NCI-H460 (cell line): ENCODE measurements at places on chromosomes 2 and 18. TPM values are rescaled to one million over a fixed set of nuclear protein-coding genes. Genes with fewer than 3 reads are reported as not detected.

DNA sequence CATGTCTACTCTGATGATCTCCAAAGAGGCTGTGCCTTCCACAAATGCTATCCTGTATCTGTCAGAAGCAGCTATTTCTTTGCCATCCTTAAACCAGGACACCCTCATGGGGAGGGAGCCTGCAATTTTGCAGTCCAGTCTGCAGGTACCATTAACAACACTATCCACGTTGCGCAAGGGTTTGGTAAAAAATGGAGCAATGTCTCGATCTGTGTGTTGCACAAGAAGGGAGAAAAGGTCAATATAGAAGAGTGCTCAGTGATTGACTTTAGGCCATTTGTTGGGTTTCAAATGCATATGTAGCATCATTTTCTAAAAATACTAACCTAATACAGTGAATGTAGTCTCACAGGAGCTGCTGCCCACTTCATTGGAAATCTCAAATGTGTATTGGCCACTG, 74.3 kb downstream of the TTN start:
- no peak for DNase-seq

- peak; percentile 75 for DNase-seq
Observed at GRCh38 chr2:40512256-40512655, 60.4 kb upstream of the SLC8A1 start.

DNA sequence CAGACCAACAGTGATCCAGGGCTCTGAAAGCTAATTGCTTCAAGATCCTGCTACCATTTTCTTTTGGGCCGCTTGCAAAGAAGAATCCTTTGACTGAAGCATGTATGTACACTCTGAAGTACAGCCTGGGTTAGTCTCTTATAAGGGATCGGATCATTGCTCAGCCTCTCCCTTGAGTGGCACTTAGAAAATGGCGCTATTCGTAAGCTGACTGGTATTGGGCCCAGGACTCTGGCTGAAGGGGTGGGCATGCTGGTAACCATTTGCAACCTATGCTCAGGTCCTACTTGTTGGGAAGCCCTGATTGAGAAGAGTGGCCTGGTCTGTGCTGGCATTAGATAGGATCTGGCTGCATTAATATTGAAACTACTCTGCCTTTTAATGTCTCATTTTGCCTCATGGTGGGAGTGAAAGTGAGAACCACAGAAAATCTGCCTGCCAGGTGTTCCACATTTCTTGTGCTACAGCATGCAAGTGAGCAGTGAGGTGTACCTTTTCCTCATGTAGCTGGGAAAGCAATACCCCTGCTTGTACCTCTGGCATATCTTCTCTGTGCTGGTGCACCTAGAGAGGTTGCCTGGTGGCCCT, 661 bp upstream of the MGAT5 start:
- no peak for DNase-seq

GRCh38 chr2:76009484-76009883, 298.8 kb upstream of the GCFC2 start:
- no peak for DNase-seq

DNA sequence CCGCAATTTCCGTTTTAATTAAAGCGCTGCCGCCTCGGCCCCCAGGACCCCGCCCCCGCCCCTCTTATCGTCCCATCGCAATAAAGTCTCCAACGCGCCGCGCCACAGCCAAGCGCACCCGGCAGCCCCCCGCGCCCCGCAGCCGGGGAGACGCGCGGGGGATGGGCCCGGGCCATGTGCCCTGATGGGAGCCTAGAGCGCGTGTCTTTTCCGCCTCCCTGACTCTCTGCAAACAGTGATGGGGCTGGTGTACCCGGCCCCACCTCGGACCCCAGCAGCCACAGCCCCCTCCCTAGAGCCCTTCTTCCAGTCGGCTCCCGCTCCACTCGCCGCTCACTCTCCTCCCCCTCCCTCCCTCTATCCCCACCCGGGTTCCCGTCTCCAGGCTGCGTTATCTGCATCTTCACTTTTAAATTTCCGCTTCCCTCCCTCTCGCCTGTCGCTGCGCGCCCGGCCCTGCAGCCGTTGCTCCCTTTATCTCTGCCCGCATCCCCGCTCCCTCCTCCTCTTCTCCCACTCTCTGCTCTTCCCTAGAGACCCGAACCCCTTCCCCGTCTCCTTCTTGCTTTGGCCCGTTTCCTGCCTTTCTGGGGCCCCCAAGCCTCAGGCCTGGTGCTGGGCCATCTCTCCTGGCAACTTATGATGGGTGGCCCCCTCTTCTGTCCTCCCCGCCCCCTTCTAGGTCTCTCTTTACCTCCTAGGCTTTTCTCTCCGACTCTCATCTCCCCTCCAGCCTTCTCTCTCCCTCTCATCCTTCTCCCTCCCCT, 524 bp upstream of the FEV start:
- no peak for DNase-seq

- DNase-seq: no peak
Observed at GRCh38 chr2:24893934-24894333, 26.1 kb downstream of the ADCY3 start.

DNA sequence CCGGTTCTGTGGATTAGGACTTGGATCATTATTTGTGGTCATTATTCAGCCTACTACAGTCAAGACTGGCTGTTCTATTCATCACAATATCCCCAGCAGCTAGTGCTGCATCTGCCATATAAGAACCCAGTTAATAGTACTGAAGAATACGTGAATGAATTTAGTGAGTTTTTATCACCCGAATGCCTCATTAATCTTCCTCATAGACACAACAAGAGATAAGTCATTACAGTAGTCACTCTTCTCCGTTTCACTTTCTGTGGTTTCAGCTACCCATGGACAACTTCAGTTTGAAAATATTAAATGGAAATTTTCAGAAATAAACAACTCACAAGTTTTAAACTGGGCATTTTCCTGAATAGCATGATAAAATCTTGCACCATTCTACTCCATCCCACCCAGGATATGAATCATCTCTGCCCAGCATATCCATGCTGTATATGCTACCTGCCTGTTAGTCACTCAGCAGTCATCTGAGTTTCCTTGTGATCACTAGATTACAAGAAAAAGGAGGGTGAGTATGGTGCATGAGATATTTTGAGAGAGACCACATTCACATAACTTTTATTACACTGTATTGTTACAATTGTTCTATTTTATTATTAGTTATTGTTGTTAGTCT, 363.7 kb upstream of the CHAC2 start:
- peak; percentile 33 for DNase-seq

DNA sequence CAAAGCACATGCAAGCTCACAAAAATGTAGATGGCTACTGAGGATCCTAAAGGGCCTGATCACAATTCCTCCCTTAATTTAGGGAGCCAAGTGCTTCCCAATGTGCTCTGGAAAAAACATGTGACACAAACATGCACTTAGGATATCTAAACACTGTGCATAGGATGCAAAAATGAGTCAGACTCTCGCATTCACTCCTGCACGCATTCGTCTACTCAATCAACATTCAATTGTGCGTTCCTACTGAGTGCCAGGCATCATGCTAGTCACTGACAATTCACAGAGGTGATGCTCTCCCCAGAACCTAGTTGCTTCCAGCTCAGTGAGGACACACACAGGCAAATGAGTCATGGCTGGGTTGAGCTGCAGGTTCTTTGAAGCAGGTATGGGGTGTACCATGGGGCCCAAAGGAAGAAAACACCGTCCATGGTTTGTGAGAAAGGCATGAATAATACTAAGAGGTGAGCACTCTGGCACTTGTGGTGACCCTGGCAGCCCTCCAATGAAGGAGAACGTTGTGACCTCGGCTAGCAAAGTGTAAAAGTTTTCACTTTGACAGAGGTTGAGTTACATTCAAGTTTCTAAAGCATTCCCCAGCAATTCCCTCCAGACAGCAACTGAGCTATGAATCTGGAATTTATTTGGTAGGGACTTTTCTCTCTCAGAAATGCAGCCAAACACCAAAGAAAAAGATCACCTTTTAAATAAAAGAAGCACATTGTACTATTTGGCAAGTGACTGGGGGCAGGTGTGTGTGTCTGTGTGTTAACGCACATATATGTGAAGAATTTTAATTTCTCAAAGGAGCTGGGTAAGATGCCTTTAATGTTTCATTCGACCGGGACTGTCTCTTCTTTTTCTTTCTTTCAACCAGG, 173.3 kb downstream of the ALPK2 start:
- no peak for DNase-seq

DNA sequence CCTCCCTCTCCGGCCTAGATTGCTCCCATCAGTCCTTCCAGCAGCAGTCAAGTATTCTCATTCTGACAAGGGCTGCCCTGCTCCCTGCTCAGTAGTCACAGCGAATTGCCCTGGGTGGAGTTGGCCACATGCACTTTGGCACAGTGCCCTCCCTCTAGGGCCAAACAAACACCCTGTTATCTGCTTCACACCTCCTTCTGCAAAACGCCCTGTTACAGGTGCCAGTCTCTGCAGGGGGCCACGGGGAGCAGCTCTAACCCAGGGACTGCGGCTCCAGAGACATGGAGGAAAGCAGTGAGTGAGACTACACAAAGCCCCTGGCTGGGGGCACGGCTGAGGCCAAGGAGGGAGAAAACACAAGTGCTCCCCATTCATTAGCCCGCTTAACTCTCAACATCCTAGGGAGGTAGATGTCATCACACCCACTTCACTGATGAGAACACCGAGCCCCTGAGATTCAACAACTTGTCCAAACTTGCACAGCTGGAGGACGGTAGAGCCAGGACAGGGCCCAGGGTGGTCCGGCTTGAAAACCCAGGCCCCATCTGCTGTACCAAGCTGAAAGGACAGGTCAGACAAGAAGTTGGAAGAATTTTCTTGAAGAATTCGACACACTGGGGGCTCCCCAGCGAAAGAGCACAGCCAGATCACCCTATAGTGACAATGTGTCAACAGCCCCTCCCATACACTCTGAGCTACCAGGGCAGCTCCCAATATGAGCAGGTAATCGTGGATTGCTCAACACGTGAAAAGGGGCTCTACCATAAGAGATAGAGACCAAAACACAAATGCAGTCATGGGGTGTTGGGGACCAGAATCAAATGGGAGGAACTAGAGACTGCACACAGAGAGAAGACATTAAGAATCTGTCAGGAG, 8.7 kb upstream of the TFCP2L1 start:
- no peak for DNase-seq

- DNase-seq: no peak
Observed at GRCh38 chr18:63054901-63055584, 264.5 kb downstream of the BCL2 start.

GRCh38 chr2:199457147-199458008, at the start of gene SATB2:
SATB2 (minus strand) TSS chr2:199457939; CDS start chr2:199456037, 1,902 bp downstream.
- peak; percentile 63 for DNase-seq

DNA sequence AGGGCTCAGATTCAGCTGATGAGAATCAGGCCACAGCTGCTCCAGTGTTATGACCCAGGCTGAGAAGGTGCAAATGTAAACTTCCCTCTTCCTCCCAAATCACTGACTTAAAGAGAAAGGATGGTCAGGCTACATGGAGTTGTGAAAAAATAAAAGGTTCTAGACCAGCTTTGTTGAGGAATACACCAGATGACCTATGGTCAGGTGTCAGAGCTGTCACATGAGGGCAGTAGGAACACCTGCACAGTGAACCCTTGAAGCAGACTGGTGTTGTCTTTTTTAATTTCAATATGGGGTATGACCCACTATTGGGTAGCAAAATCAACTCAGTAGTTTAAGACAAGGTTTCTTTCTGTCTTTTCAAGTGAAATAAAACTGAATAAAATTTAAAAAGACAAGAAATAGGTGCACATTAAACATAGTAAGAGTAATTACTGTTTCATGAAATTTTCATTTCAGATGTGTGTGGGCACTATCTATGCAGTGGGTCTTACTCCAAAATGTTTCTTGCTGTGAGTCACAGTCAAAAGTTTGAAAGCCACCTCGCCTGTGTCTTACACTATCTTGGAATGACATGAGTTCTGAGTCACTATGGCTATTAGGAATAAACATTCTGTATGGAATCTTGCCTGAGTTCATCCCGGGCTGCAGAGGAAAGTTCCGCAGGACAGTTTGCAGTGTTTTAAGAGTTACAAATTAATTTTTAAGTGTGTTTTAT, 83.6 kb downstream of the ACVR1 start:
- DNase-seq: no peak

DNA sequence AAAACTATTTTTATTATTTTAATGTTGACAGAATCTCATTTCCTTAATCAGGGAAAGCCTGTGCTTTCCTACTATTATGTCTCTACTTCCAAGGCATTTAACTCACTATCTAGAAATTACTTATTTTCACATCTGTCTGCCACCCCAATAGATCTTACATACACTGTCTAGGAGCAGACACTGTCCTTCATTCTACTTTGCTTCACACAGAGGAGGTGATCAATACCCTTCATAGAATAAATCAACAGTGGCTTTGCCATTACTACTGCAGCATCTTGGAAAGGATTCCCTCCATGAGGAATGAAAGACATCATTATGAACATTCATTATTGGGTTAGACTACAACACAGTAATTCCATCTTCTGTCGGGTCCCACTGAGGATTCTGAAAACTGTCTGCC, 31.7 kb downstream of the CDH20 start:
- DNase-seq: no peak

- no peak for DNase-seq
Observed at GRCh38 chr18:54357082-54357659, 487 bp downstream of the STARD6 start.

DNA sequence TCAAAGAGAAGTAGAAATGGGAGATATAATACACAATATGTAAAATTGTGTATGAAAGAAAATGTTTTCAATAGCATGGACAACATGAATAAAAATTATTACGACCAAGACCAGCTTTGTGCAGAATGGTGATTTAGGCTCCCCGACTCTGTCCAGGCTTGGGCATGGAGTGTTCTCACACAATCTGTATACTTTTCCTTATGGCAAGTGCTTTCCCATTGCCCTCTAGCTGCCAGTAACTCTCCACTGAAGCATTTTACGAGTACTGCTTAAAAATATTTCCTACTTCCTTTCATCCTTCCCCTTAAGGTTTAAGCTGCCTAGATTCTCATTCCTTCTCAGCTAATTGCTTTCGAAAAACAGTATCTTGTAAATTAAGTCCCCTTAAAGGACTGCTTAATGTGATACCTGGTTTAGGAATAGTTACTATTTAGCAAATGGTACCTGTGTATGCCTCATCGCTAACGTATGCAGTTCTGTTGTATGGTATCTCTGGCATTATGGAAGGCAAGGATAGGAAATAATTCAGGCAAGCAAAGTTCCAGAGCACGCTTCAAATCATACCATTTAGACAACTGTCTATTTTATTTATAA, 714.6 kb downstream of the ERBB4 start:
- DNase-seq: no peak

GRCh38 chr18:10270151-10270571, 184.3 kb upstream of the APCDD1 start:
- no peak for DNase-seq

CRYBA2 gene
- total RNA-seq: not detected in 2 replicates

ABHD1 gene
- total RNA-seq: 1.4 and 1.7 TPM in 2 replicates

ADRA2B gene
- total RNA-seq: not detected in 2 replicates

UCN gene
- total RNA-seq: 4.6 and 6.8 TPM in 2 replicates

SGO2 gene
- 16.0 and 20.9 TPM in 2 replicates for total RNA-seq

DCDC2C gene
- not detected in 2 replicates for total RNA-seq

ITGB6 gene
- not detected in 2 replicates for total RNA-seq
